Activated CD8-positive, alpha-beta memory T cell treated with anti-CD3 and anti-CD28 coated beads for 4 hours (primary cell): ENCODE measurements at places on chromosomes 12 and 14.
A peak's percentile ranks its signal among the peaks of the same experiment; 100 is the strongest.

DNA sequence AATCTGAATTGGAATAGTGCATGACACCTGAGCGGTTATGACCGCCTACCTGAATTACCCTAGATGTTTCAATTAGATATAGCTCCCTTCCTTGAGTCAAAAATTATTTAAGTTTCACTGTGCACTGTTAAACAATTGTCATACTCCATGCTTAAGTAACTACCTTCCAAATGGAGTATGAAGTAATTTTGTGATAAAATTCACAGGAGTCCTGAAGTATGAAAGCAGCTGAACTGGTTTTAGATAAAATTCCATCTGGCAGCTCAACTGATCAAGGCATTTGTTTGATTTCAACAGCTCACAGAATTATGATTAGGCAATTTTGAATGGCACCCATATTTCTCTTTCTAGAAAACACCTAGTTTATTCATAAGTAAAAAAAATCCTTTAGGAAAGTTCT, 19.5 kb downstream of the PRICKLE1 start:
- DNase-seq, result no peak

DNA sequence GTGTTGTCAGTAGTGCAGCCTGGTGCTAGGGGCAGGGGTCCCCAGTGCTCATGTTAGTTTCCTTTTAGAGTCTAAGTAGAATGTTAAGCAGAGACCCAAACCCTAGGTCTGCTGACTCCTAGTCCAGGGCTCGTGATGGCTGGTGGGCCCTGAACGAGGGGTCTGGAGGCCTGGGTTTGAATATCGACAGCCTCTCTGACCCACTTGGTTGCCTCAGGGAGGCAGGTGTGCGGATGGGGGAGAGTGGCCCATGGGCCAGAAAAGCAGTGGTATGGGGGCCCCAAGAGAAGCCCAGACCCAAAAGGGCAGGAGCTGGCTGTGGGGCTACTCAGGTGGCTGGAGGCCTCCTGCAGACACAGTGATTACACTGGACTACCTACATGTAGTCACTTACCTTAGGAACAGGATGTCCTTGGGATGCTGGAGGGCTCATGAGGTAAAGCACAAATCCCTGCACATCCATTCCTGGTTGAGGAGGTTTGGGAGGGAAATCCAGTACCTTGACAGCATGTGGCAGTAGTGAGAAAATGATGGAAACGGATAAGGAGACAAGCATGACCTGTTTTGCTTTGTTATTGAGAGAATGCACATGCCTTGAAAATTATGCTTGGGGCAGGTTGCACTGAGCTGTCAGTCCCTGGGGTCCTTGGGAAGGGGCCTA, 1.7 kb upstream of the SLC25A29 start:
- no peak for DNase-seq

DNA sequence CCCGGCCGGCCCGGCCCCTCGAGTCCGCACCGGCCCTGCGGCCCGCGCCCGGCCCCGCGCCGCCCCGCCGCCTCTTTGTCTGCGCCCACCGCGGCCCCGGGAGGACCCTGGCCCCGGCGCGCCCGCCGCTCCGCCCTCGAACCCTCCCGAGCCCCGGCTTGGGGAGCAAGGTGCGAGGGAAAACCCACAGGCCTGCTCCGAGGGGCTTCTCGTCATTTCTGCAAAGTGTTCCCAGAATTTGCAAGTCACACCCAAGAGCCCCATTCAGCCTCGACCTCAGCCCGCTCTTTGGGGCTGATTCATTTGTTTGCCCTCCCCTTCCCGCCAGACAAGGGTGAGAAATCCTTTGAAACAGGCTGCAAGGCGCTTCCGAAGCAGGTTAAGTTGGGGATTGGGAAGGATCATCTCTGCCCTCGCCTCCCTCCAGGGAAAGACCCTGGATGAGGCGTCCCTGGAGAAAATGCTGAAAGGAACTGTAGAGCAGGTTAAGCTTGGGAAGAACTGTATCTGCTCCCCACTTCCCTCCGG, 325 bp upstream of the CLIP1 start:
- no peak for DNase-seq

GRCh38 chr14:55000381-55000780, 26.5 kb downstream of the WDHD1 start:
- DNase-seq, result no peak

DNA sequence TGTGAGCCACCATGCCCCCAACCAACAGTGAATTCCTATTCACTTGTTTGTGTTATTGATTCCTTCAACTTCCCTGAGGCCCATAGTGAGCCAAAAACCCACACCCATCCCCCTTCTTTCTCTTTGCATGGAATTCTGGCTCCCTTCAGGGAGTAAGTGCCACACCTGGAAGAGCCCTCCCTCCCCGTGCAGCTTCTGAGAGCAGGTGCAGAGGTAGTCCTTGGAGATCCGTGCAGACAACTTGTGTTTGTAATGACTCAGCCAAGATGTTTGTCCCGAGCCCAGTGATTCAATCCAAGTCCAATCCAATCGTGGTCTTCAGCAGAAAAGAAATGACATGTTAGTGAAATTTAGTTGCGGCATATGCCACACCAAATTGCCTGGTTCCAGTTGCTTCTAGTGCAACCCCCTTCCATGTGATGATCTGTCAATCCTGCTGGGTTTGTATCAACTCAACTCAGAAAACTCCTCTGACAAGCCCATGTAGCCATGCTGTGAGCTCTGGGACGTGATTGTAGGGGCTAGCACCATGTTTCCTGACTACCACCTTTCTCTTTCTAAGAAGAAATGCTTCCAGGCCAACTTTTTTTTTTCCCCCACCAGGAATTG, 27.5 kb downstream of the GPRC5A start:
- no peak for DNase-seq

DNA sequence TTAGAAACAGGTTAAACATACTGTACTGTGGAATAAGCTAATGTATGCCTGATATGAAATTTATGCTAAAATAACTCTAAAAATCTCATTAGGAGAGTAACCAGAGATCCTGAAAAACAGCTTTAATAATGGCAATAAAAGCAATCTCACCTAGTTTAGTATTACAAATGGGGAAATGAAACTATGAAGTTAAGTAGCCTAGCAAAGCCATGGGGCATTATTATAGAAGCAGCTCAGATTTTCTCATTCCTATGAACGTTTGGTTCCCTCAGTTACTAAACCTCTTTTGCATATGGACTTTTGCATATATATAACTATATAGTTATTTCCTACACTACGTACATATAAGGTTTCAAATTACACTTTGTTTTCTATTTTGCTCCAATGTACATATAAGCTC, 25.0 kb upstream of the APPL2 start:
- DNase-seq, result no peak

- DNase-seq, result no peak
These were observed 28.3 kb downstream of the XRCC3 start for GRCh38 chr14:103686831-103687485.

DNA sequence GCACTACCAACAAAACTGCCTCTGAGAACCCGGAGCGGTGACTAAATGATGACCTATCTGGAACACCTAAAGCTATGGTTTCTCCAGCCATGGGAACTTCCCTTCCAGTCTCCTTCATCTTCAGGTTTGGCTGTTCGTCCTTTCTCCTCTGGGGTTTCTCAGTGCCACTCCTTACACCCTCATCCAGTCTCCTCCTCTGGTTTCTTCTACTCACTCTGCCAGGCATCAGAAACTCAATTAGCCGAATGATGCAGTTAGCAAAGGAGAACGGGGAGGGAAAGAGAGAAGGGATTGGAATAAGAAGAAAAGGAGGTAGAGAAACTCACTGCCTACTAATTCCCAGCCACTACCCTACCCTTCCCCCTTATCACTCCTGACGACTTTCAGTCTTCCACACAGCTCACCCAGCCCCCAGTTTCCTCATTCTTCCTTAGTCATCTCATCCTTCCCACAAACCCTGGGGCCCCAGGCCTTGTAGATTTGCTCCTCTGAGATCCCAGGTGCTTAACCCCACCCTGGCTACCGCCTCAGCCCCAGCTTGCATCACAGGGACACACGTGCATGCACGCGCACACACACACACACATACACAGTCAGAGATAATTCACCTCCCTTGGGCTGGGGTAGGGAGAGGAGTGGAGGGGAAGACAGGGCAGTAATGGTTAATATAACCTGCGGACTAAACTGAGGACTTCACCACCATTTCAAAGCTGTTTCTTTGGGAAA, 13.0 kb downstream of the FGD6 start:
- DNase-seq, result no peak

DNA sequence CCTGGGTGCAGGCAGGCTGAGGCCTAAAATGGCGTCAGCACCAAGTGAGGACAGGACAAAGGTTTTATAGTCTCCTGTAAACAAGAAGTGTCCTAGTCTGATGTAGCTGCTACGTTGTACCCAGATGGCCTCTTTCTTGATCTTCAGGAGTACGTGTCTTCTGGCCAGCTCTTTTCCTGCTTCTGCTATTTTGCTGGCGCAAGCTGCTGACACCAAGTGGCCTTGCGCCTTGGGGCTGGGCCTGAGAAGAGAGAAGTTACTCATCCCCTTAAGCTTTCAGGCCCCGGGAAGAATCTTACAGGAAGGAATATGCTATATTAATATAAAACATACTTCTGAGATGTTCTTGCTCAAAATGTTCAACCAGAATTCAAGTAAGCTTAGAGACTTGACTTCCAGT, 605.2 kb downstream of the GALC start:
- DNase-seq, result no peak

- no peak for DNase-seq
These were observed 29.9 kb upstream of the TEX22 start for GRCh38 chr14:105368426-105368825.

GRCh38 chr14:20613094-20614037, 22.2 kb upstream of the RNASE12 start:
- DNase-seq, result peak; percentile 66

DNA sequence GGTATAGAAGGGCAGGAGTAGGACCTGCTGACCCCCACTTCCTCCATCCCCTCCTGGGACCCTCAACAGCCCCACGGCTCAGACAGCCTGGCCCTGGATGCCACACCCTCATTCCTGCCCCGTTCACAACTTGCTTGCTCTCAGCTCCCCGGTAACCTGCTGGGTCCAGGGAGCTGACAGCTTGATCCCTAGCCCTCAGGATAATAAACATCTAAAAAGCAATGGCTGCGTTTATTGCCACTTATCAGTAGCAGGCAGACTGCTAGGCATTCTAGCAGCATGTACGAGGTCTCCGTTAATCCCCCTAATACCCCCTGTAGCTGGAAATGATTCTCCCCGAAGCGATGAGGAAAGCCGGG, 24.3 kb upstream of the RPLP0 start:
- no peak for DNase-seq

- no peak for DNase-seq
These were observed 134.6 kb downstream of the BTG1 start for GRCh38 chr12:92010853-92011701.

GRCh38 chr12:27969624-27970400, 2.7 kb downstream of the PTHLH start:
- no peak for DNase-seq

DNA sequence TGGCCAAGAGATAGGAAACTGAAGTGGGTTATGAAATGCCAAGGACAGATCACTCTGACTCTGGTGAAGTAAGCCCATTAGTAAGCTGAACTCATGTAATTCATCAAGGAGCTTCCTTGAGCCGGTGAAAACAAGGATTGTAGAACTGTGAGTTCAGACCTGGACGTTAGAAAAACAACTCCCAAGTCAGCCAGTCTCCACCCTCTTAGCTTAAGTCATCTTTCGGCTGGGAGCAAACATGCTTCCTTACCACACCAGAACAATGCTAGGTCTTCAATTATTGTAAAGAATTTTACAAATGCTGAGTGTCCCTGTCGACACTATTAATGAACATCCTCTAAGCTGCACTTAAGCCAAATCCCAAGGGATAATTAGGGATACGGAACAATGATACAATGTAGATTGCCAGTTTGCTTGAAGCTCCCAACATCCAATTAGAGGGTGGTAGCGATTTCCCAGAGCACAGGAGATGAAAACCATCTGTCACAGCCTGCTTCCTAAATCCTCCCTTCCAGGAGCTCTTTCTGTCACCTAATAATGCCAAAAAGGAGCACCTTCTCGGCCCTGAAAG, 45.7 kb upstream of the VASH1 start:
- DNase-seq, result no peak

- DNase-seq, result no peak
These were observed 945.4 kb upstream of the FLRT2 start for GRCh38 chr14:84584511-84584910.
